Glomerular endothelial cell (primary cell): ENCODE measurements at places on chromosomes 5 and 9. TPM values are rescaled to one million over a fixed set of nuclear protein-coding genes. Genes with fewer than 3 reads are reported as not detected.

Gene SHISAL2B
- total RNA-seq, result not detected in 2 replicates

Gene SLC2A6
- total RNA-seq, result 70.5 and 73.8 TPM in 2 replicates

Gene IRF1
- total RNA-seq, result 71.5 and 73.6 TPM in 2 replicates

Gene TMEM161B
- 7.2 and 9.0 TPM in 2 replicates for total RNA-seq

Gene LECT2
- total RNA-seq, result not detected in 2 replicates

Gene C9
- total RNA-seq, result 0.12 and 0.44 TPM in 2 replicates

Gene HTR4
- total RNA-seq, result not detected in 2 replicates

Gene LCN1
- total RNA-seq, result not detected in 2 replicates

Gene CARTPT
- total RNA-seq, result not detected in 2 replicates
